ENCODE measurements at places on chromosomes 7 and 10. TPM values are rescaled to one million over a fixed set of nuclear protein-coding genes. Genes with fewer than 3 reads are reported as not detected.

The PHYH gene
- polyA plus RNA-seq: 31.6 TPM

The COL28A1 gene
- polyA plus RNA-seq: 4.4 TPM

The VIPR2 gene
- polyA plus RNA-seq: 7.9 TPM

The CRHR2 gene
- 3.3 TPM for polyA plus RNA-seq

The BAG3 gene
- polyA plus RNA-seq: 43.0 TPM

The ZNF503 gene
- 9.5 TPM for polyA plus RNA-seq

The FBXL15 gene
- 3.8 TPM for polyA plus RNA-seq

The MCM10 gene
- polyA plus RNA-seq: 11.1 TPM

The DYNC1I1 gene
- polyA plus RNA-seq: 0.39 TPM

The PTPRE gene
- polyA plus RNA-seq: 5.0 TPM

The EBLN1 gene
- polyA plus RNA-seq: not detected

The CDC14C gene
- not detected for polyA plus RNA-seq
